NCI-H1417 treated with DMSO at 0.1 percent for 48 hours (cell line): ENCODE measurements at places on chromosomes 11 and 22.

- DNase-seq, result no peak
These were observed 1.7 kb downstream of the EP300 start for GRCh38 chr22:41094041-41094593.

DNA sequence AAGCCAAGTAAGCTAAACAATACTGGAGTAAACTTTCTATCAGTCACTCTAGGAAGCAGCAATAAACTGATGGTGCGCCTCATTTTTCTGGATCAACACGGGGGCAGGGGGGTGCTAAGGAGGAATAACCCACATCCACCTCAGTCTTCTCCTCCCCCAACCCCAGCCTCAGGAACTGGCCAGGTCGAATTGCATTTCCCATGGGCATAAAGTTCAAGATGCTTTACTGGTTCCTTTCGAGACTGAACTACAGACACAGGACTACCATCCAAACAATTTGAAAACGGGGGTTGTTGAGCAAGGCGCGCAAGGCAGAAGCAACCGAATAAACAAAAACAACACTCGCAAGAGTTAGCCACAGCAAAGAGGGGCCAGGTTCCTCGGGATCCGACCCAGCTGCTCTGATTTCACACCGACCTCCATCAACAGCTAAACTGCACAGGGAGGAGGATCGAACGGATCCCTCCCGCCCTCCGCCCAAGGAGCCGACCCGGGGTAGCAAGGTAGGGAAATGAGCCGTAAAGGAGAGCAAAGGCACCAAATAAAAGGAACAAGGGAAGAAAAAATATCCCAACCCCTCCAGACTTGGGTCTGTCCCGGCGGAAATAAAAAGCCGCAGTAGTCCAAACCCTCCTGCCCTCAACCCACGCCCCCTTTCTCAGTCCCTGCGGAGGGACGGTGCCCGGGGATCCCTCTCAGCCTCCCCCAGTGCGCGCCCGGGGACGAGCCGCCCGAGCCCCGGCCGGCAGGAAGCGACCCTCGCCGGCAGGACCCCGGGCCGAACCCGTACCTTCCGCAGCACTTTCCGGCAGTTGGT lies 801 bp downstream of the SESN3 start:
- no peak for DNase-seq

DNA sequence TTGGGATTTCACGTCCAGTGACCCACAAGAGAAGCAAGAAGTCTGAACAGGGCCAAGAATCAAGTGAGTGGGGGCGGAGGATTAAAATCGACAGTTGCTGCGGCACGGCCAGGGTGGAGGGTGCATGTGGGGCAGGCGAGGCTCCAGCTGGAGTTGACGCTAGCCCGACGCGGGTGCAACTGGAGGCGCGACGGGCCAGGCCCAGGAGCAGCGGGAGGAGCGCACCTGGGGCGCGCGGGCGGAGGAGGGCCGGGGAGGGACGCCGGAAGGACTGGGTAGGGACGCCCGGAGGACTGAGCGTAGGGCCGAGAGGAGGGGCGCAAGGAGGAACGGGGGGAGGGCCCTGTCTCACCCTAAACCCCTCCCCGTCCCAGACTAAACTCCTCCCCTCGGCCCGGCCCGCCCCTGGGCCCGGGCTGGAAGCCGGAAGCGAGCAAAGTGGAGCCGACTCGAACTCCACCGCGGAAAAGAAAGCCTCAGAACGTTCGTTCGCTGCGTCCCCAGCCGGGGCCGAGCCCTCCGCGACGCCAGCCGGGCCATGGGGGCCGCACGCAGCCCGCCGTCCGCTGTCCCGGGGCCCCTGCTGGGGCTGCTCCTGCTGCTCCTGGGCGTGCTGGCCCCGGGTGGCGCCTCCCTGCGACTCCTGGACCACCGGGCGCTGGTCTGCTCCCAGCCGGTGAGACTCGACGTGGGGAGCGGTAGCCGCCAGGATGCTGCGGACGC lies at the start of gene IL17RA:
TSS of gene IL17RA (plus strand) at position 447 of the 723 bp plus-strand sequence. CDS start at position 539, 92 bp downstream.
- DNase-seq, result peak; percentile 14

DNA sequence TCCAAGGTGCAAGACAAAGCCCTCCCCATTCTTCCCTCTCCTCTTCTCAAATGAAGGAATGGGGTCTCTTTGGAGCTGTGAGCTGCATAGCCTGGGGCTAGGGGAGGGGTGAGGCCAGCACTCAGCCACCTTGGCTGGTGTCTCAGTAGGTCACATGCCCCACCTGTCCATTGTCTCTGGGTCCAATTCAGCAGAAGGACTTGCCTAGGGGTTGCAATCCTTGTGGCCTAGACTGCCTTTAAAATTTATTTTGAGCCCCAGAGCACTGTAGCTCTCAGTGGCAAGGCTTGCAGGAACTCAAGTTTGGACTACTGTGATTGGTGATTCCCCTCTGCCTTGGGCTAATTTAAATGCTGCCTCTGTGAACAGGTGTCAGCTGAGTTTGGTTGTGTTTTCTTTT lies 336.7 kb downstream of the DDX10 start:
- DNase-seq, result no peak

DNA sequence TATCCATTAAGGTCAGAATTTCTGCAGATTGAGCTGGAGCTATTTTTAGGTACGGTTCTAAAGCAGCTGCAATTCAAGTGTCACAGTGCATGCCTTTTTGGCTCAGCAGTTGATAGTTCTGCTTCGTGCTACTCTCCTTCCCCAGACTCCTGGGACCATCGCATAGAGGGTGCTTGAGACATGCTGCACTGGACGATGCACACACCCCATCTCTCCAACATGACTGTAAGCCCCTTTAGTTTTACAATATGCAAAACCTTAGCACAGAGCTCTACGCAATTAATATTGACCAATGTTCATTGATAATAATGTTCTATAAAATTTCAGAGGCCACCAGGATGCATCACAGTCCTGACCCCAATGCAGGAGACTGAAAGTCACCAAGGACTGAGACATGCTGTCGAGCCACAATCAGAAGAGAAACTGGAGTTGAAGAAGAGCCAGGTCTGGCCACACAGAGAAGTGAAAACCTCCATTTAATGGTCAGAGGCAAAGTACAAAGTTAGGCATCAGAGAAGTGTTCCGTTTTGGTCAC lies 120.9 kb upstream of the ZC3H12C start:
- no peak for DNase-seq

DNA sequence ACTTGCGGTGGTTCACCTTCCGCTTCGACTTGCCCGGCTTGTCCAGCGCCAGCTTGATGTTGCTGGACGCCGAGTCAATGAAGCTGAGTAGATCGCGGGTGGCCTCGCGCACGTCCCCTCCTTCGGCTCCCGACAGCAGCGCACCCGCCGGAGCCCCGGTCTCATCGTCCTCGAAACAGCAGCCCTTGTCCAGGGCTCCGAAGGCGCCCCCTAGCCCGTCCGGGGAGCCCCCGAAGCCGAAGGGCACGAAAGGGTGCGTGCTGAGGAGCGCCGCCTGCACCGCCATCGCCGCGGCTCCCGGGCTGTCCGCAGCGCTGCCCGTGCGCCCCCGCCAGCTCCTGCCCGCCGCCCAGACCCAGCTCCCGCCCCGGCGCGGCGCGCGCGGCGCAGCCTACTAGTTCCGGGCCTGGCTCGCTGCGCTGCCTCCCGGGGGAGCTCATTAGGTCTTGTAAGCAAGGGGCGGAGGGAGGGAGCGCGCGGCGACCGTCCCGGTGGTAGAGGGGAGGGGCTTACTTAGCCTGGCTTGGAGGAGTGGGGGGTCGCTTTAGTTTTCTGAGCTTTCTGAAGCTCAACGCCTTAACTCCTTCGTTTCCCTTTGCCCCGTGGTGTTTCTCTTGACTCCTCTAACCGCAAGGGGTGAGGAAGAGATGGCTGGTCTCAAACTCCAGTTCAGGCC lies at the start of gene FAM181B:
TSS of gene FAM181B (minus strand) at position 421 of the 676 bp plus-strand sequence. CDS start at position 286, 135 bp downstream.
- DNase-seq, result peak; percentile 38

DNA sequence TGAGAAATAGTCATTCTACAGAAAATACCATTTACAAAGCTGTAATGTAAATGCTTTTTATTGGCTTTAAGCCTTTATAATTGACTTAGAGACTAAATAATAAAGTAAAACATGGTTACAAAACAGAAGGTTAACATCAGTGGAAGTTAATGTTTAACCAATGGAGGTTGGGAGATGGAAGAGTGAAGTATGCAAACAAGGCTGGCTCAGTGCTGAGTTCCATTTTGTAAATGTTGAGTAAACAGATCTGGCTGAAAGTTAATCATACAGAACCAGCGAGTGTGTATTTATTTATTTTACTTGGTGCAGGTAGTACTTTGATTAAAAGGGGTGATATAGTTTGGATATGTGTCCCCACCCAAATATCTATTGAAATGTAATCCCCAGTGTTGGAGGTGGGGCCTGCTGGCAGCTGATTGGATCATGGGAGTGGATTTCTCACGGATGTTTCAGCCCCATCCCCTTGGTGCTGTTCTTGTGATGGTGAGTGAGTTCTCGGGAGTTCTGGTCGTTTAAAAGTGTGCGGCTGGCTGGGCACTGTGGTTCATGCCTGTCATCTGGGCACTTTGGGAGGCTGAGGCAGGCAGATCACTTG lies 827.4 kb downstream of the OPCML start:
- DNase-seq, result no peak

DNA sequence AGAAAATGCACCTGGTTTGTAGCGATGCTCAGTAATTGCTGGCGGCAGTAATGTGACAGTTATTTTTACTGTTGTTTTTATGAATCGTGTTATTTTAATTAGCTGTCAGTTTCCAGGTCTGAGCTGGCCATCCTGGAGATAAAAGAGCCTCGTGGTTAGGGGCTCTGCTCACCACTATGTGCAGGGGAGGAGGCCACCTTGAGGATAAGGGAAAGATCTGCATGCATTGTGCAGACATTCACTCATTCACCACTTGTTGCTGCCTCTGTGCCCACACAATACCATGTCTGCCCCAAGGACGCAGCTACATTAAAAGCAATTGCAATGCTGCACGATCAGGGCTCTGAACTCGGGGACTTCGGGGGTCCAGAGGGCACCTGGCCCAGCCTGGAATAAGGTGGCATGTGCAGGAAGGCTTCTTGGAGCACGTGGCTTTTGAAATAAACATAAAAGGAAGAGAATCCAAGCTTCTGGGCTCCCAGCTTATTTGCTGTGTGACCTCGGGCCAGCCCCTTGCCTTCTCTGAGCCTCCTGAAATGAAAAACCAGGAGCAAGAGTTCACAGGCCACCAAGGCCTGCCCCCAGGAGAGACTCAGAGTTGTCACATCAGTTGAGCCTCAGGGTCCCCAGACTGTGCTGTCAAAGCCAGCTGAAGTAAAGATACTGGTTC lies 44.7 kb upstream of the SHISAL1 start:
- DNase-seq, result no peak

- DNase-seq, result no peak
These were observed 1.3 kb upstream of the CLDN25 start for GRCh38 chr11:113778111-113778910.

- no peak for DNase-seq
These were observed 30.5 kb downstream of the LARGE1 start for GRCh38 chr22:33889748-33890147.

DNA sequence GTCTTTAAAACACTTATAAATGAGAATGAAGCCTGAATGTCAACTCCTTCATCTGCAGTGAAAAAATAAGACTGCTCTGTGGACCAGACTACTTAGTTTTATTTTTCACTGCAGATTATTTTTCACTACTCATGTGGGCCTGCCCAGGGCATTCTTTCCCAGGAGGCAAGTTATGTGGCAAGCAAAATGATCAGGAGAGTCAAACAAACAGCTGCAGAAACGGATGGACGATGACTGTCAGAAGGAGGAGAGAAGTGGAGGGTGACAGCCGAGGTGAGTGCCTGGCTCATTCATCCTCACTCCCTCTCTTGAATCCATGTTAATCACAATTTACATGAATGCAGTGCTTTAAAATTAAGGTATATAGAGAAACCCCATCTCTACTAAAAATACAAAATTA lies 5.8 kb upstream of the LRP5 start:
- DNase-seq, result no peak

DNA sequence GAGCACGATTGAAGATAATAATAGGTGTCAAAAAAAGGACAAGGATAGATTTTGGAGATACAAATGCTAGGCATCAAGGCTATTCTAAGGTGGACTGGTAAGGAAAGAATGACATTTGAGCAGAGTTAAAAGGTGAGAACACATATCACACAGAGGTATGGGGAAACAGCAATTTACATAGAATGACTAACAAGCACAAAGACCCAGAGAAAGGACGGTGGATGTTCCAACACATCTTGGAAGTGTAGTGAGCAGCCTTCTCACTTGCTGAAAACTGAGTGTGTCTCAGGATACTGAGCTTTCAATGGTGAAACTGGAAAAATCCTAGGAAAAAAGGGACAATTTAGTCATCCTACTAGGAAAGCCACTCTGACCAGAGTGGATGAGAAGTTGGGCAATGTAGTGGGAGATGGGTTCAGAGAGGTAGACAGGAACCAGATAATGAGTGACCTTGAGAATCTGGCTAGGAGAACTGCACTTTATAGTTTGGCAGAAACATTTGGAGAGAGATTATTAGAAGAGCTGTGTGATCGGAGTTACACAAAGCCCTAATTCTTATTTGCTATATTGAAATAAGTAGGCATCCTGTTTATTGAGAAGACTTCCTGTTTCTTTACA lies 706.0 kb downstream of the KCNA4 start:
- DNase-seq, result no peak

DNA sequence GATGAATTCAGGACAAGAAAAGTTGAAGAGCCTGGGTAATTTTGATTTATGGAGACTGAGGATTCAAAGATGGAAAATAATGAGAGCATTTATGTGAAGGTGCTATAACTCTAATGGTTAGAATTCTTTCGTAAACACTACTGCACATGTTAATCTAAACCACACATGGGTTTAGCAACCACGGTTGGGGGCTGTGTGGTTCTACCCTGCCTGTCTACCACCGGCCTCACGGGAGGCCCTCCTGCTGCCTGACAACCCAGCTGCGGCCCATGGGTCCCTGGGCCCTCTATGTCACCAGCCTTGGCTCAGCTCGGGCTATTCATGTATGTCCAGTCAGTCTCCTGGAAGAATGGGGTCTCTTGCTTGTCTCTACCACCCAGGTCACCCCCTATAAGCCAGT lies 68.5 kb upstream of the ARFGAP3 start:
- no peak for DNase-seq

- DNase-seq, result no peak
These were observed 463.3 kb downstream of the BUD13 start for GRCh38 chr11:116309446-116309845.

DNA sequence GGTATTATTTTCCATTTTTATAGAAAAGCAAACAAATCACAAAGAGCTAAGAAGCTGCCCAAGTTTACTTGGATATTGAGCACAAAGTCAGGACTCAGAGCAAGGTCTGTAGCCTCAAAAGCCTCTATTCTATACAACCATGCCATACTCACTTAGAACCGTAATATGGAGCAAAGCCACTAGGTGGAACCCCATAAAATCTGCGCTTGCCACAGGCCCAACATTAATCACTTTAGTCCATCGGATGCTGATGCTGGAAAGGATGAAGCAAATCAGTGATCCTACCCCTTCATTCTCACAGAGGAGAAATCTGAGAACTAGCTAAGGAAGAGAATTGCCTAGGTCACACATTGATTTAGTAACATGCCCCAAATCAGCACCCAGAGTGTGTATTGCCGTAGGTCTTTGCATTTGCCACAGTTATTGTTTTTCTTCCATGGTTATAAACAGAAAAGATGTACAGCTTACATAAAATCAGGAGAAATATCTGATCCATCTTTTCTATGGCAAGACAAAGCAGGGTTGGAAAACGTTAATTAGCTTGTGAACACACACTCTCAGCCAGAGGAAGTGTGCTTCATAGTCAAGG lies 56.7 kb upstream of the RAB38 start:
- DNase-seq, result no peak

- no peak for DNase-seq
These were observed 240.8 kb downstream of the NELL1 start for GRCh38 chr11:20909995-20910726.
